Activated naive CD4-positive, alpha-beta T cell treated with anti-CD3 and anti-CD28 coated beads for 36 hours (primary cell): ENCODE measurements at places on chromosomes 7 and 10.

GRCh38 chr7:103593691-103594090, 147.7 kb upstream of the SLC26A5 start:
- DNase-seq: no peak

- no peak for DNase-seq
These were observed 243.7 kb downstream of the DGKI start for GRCh38 chr7:137603043-137603442.

- no peak for DNase-seq
These were observed 143.4 kb upstream of the GLI3 start for GRCh38 chr7:42380401-42380800.

DNA sequence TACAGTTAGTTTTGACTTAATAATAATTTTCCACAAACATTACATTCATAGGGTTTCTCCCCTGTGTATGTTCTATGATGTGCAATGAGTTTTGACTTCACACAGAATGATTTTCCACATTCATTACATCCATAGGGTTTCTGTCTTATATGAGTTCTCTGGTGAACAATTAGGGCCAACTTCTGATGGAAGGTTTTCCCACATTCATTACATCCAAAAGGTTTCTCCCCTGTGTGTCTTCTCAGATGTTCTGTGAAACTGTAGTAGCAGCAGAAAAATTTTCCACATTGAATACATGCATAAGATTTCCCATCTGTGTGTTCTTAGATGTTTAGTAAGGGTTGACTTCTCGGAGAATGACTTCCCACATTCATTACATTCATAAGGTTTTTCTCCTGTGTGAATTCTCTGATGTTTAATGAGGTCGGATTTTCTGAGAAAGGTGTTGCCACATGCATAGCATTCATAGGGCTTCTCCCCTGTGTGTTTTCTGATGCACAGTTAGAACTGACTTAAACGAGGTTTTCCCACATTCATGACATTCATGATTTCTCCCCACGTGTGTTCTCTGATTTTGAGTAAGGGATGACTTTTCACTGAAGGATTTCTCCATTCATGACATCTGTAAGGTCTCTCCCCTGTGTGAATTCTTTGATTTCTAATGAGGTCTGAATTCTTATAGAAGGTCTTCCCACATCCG, 118.5 kb downstream of the ZNF33B start:
- no peak for DNase-seq

DNA sequence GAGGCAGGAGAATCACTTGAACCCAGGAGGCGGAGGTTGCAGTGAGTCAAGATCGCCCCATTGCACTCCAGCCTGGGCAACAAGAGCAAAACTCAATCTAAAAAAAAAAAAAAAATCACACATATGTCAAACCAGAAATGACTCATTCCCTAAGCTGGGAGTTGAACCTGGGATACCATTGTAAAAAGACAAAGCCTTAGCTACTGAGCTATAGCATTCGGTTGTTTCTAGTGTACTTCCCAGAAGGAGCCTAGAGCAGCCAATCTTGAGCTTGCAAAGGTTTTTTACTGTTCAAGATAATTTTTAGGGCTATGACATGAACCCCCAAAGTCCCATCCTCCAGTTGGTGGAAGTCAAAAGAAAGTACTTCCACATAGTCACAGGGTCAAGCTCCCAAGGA, 87.9 kb downstream of the ZNF467 start:
- no peak for DNase-seq
